ENCODE measurements at places on chromosomes 1 and 21. TPM values are rescaled to one million over a fixed set of nuclear protein-coding genes. Genes with fewer than 3 reads are reported as not detected.

The PCAT6 gene
- total RNA-seq = not detected

The VANGL2 gene
- total RNA-seq = under 0.01 TPM

The BEST4 gene
- total RNA-seq = 0.33 TPM

The VTCN1 gene
- not detected for total RNA-seq

The PCP4 gene
- total RNA-seq = not detected

The GJA4 gene
- 0.15 TPM for total RNA-seq

The ANGPTL7 gene
- total RNA-seq = 1.7 TPM

The OR2L3 gene
- total RNA-seq = not detected

The CTNNBIP1 gene
- 24.4 TPM for total RNA-seq

The DCST2 gene
- not detected for total RNA-seq
